Motor neuron (in vitro differentiated cells): ENCODE measurements at places on chromosomes 1 and 21. TPM values are rescaled to one million over a fixed set of nuclear protein-coding genes. Genes with fewer than 3 reads are reported as not detected.

- ATAC-seq, result peak; percentile 27
Measured at GRCh38 chr1:20399606-20400180, 86.3 kb downstream of the CAMK2N1 start.

- ATAC-seq, result no peak
Measured at GRCh38 chr1:87757676-87758075, 429.0 kb downstream of the LMO4 start.

PRELP gene
- 0.09 and 0.93 TPM in 2 replicates for total RNA-seq

TNNI3K gene
- 0.08 and 0.27 TPM in 2 replicates for total RNA-seq

KCNJ10 gene
- total RNA-seq, result 0.43 and 1.8 TPM in 2 replicates

LRRC53 gene
- 0.11 and 0.31 TPM in 2 replicates for total RNA-seq

PCP4L1 gene
- 0.32 and 0.41 TPM in 2 replicates for total RNA-seq

DNA sequence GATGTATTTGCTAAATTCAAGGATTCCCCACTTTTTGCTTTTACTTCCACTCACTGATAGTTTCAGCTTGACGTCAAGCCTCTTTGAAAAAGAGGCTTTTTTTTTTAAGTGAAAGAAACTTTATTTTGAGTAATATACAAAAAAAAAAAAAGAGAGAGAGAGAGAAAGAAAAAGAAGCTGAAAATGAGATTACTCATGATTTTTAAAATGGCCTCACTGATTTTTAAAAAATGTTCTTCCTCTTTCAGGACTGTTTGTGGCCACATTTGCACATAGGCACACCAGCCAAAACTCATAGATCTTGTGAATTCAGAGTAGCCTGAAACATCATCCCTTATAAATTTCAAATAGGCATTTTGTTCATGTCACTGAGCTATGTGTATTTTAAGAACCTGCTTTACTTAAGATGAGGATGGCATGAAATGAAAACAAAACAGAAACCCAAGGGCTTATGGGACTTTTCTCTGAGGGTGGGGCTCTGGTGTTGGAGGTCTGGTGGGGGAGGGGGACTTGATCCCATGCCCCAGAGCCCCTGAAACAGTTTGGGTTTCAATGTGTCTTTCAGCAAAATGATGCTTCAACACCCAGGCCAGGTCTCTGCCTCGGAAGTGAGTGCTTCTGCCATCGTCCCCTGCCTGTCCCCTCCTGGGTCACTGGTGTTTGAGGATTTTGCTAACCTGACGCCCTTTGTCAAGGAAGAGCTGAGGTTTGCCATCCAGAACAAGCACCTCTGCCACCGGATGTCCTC lies 6.1 kb downstream of the ATF3 start:
- ATAC-seq, result no peak

DNA sequence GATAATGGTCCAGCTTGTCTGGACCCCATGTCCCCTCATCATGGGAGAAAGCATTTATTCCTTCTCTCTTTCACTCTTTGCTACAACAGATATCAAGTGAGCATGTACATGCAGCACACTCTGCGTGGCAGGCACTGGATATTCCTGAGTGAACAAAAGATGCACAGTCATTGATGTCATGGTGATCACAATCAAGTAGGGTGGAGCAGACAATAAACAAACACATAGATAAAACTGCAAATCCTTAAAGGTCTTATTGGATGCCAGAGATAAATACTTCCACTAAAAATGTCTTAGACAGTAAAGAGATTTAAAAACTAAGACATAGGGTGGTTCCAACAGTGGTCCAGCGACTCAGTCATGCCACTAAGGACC lies 178.0 kb downstream of the ZC3H11B start:
- peak; percentile 31 for ATAC-seq

PKLR gene
- 0.32 and 0.62 TPM in 2 replicates for total RNA-seq

GRCh38 chr1:225670356-225670755 lies 17.4 kb upstream of the ENAH start:
- ATAC-seq, result no peak
